ENCODE measurements at places on chromosomes 13 and 19. TPM values are rescaled to one million over a fixed set of nuclear protein-coding genes. Genes with fewer than 3 reads are reported as not detected.

- no peak for DNase-seq
Observed at GRCh38 chr19:3333662-3334061, 32.7 kb upstream of the NFIC start.

ZNF813 gene
- 5.4 TPM for polyA plus RNA-seq

DNA sequence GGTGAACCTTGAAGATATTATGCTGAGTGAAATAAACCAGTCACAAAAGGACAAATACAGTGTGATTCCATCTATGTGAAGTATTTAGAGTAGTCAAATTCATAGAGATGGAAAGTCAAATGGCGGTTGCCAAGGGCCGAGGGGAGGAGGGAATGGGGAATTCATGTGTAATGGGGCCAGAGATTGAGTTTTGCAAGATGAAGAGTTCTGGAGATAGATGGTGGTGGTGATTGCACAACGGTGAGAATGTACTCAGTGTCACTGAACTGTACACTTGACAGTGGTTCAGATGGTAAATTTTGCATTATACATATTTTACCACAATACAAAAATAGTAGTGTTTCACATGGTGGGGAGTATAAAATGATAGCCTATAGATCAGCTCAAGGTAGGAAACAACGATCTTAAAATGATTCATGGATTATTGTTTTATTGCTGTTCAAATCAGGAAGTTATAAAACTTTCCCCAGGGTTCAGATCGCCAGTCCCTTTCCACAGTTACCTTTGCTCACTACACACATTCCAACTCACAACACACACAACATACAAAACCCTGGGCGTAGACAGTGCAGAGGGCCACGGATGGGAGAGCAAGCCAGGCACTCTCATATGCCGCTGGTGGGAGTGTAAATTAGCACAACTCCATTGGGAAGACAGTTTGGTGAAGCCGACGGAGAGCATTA is 219.9 kb downstream of the ZIC5 start:
- DNase-seq = no peak

- DNase-seq = no peak
Observed at GRCh38 chr19:30566681-30567420, 194.7 kb downstream of the ZNF536 start.

MRI1 gene
- 32.1 TPM for polyA plus RNA-seq

Measured in right renal pelvis (tissue), 4 donors.